ENCODE measurements at places on chromosomes 16 and 17.

- peak; percentile 35 for DNase-seq
Observed at GRCh38 chr17:81400154-81400977, 5.1 kb downstream of the BAHCC1 start.

DNA sequence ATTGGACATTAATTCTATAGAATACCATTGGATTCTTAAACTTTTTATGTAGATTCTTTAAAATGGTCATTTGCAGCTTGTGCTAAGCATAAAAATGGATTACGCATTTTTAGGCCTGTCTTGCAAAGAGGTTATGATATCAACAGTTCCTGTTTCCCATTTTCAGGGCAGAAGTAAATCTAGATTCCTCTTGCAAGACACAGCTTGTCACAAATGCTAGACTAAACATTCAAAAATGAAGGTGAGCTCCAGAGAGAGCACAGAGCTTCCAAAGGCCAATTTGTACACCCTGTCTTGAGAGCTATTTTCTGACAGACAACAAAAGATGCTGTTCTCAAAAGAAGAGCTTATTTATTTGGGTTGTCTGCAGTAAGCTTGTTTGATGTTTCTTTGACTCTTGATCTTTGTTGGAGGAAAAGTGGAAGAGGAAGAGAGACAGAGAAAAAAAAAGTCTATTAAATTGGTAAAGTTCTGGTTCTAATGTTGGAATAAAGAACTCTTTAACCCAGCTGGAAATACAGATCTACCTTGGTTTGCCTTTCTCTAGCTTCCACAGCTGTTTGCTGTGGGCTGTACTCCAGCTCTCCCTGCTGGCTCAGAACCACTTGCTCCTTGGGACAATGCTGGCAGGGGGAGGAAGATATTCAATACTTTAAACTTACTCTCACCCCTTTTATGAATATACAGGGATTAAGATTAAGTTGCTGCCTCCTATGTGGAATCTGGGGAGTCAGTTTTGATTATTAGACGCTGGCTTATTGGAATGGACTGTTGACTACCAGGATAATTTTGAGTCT is 651.8 kb downstream of the CDH11 start:
- DNase-seq, result no peak

GRCh38 chr17:58121925-58122324 is 26.3 kb upstream of the OR4D1 start:
- no peak for DNase-seq

- DNase-seq, result no peak
Observed at GRCh38 chr17:49370971-49371834, 9.2 kb upstream of the ZNF652 start.

- DNase-seq, result no peak
Observed at GRCh38 chr17:63675607-63676546, 24.0 kb downstream of the LIMD2 start.

DNA sequence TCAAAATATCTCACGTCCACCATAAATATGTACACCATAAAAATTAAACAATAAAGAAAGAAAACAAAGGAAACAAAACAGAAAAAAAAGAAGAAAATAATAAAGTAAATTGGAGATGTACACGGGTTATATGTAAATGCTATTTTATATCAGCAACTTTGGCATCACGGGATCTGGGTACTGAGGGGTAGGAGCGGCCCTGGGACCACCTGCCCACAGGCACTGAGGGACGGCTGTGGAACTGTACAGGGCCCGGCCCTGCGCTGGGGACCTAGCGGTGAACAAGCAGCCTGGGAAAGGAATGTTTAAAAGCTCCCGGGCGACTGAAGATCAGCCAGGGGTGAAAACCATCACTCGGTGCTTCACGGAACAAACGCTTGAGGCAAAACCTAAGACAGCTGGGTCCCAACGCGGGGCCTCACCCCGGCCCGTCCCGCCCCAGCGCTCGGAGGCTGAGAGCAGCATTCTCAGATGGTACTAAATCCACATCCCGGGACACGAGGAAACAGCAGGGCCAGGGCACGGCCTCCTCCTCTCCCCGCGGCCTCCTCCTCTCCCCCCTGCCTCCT is 31.2 kb downstream of the NXN start:
- no peak for DNase-seq

GRCh38 chr17:60153606-60154390 is 4.0 kb downstream of the CA4 start:
- no peak for DNase-seq

GRCh38 chr17:202501-202951 is 21.1 kb upstream of the DOC2B start:
- no peak for DNase-seq

DNA sequence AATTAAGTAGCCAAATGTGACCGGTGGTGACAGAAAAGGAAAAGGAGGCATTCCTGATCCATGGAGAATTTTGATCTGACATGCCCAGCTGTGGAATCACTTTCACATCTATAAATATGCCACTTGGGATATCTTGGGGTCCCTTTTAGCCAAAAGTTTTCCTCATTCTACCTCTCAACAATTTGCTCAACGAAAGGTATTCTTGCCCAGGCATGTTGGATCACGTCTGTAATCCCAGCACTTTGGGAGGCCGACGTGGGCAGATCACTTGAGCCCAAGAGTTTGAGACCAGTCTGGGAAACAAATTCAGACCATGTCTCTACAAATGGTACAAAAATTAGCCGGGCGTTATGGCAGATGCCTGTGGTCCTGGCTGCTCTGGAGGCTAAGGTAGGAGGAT is 24.3 kb downstream of the LITAF start:
- no peak for DNase-seq

GRCh38 chr17:18314059-18314730 is 599 bp downstream of the TOP3A start:
- peak; percentile 19 for DNase-seq

GRCh38 chr17:57478478-57479250 is 222.3 kb downstream of the MSI2 start:
- no peak for DNase-seq

All from stimulated activated naive CD8-positive, alpha-beta T cell treated with anti-CD3 and anti-CD28 coated beads, Interleukin-15, Interleukin-2, amounts not matched to agents 100 U/mL and 50 U/mL, for 24 hours (primary cell).